ENCODE measurements at places on chromosomes 7 and 10. TPM values are rescaled to one million over a fixed set of nuclear protein-coding genes. Genes with fewer than 3 reads are reported as not detected.

Gene TMEM213
- total RNA-seq, result 0.12 TPM

Gene PTF1A
- not detected for total RNA-seq

Gene SPDYE1
- total RNA-seq, result not detected

Gene SPDYE8
- not detected for total RNA-seq

Gene CCDC146
- 29.7 TPM for total RNA-seq

Gene FAM204A
- 45.1 TPM for total RNA-seq

Gene MUC12
- 0.72 TPM for total RNA-seq

Gene MMRN2
- 17.4 TPM for total RNA-seq

Gene IFT22
- total RNA-seq, result 36.5 TPM

Gene SORCS3
- total RNA-seq, result 0.17 TPM

Gene OPN4
- not detected for total RNA-seq

Gene PRKG1
- total RNA-seq, result 28.3 TPM

Gene JCAD
- total RNA-seq, result 25.8 TPM

Gene VAX1
- total RNA-seq, result not detected

Gene FAM180A
- 13.7 TPM for total RNA-seq

Gene LAMB4
- total RNA-seq, result 0.83 TPM

Gene TBX20
- total RNA-seq, result 30.6 TPM

Gene ADCY1
- total RNA-seq, result 1.5 TPM

Gene FAM25C
- not detected for total RNA-seq

Gene PDLIM1
- 114 TPM for total RNA-seq

Gene TBL2
- total RNA-seq, result 39.2 TPM
